Endothelial cell of umbilical vein (primary cell): ENCODE measurements at places on chromosomes 4 and X.

GRCh38 chr4:17809667-17810066, 890 bp downstream of the DCAF16 start:
- peak; percentile 14 for DNase-seq

GRCh38 chr4:15953625-15954024, 9.3 kb downstream of the FGFBP2 start:
- no peak for DNase-seq

DNA sequence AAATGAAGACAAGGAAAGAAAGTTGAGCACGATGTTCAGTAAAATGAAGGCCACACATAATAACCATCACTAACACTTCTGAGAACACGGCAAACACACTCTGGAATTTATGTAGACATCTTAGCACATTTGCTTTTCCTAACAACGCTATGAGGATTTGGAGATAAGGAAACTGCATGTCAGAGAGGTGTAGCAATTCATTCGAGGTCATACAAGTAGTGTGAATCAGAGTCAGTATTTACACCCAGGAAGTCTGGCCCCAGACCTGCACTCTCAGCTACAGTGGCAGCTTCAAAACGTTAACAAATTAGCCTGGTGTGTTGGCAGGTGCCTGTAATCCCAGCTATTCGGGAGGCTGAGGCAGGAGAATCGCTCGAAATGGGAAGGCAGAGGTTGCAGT, 253.4 kb downstream of the PDGFC start:
- no peak for DNase-seq

GRCh38 chr4:114694770-114695169, 96.2 kb downstream of the UGT8 start:
- peak; percentile 58 for DNase-seq

DNA sequence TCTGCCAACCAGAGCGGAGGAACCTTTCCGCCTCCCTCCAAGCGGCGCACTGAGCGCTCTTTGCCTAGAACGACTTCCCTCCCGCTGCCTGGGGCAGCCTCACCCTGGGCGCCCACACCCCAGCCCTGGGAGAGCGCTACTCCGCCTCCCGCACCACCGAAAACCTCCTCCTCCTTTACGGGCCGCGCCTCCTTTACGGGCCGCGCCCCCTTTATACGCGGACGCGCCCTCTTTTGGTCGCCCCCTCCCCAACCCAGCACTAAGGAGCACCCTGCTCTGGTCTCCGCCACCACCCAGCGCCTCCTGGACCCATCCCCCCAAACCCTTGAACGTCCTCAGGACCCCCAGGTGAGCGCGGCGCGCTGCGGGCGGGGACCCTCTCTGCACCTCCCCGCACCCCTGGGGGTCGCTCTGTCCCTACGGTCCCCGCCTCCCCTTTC, 586 bp upstream of the NSG1 start:
- no peak for DNase-seq

- DNase-seq, result no peak
These were observed 113.2 kb upstream of the PPP2R3B start for GRCh38 chrX:499870-500364.

- no peak for DNase-seq
These were observed 38.7 kb downstream of the RAI2 start for GRCh38 chrX:17822351-17822750.

DNA sequence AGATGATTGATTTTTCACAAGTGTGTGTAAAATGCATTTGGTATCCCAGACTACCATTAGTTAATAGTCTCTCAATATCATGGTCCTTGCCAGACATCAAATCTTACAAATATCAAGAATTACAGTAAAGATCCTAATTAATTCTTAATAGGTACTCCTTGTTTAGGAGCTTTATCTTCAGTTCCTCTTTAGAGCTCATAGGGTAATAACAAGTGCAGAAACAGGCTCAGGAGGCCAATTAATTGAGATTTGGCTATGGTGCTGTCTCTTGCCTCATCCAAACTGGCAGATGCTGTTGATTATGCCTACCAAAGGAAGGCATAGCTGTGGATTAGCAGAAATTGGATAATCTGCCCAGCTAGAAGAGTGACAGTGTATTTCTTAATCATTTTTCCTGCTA, 6.9 kb downstream of the MTMR1 start:
- DNase-seq, result no peak

DNA sequence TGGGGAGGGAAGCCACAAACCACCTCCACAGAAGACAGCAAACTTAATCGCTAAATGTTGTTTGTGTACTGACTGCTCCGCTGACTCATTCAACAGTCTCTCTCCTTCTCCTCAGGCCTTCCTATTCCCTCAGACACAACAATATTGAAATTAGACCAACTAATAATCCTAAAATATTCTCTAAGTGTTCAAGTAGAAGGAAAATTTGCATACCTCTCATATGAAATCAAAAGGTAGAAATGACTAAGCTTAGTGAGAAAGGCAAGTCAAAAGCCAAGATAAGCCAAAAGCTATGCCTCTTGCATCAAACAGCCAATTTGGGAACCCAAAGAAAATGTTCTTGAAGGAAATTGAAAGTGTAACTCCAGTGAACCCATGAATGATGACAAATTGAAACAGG, 75.7 kb upstream of the ARHGAP24 start:
- DNase-seq, result no peak

DNA sequence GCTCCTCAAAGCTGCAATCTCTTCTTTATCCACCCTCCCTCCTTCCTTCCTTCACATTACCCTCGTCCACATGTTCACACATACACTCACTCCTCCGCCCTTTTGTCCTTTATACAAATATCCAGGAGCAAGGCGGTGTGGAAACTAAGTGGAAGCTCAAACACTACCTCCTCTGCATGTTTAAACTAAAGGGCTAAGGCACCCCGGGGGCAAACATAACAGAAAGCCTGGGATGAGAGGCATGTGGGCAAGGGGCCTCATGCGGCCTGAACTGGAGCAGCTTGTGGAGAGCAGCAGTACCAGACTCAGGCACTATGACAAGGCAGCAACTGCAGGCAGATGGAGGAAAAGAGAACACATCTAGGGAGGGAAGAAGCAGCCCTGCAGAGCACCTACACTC, 9.5 kb downstream of the MAB21L2 start:
- DNase-seq, result no peak

DNA sequence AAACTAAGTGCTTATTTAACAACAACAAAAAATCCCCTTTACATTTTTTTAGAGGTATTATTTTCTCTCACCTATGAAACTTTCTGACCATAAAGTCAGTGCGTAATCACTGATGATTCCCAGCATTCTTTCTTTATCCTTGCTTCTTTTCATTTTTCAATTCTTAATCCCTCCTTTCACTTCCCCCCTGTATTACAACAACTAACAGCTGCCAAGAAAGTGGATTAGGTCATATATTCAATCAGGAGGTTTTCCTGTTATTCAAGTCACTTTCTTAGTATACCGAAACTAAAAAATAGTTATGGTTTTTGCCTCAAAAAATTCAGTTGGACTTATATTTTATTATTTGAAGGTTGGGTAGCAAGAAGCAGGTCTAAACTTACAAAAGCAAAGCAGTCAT, 2.1 kb upstream of the STAP1 start:
- no peak for DNase-seq

DNA sequence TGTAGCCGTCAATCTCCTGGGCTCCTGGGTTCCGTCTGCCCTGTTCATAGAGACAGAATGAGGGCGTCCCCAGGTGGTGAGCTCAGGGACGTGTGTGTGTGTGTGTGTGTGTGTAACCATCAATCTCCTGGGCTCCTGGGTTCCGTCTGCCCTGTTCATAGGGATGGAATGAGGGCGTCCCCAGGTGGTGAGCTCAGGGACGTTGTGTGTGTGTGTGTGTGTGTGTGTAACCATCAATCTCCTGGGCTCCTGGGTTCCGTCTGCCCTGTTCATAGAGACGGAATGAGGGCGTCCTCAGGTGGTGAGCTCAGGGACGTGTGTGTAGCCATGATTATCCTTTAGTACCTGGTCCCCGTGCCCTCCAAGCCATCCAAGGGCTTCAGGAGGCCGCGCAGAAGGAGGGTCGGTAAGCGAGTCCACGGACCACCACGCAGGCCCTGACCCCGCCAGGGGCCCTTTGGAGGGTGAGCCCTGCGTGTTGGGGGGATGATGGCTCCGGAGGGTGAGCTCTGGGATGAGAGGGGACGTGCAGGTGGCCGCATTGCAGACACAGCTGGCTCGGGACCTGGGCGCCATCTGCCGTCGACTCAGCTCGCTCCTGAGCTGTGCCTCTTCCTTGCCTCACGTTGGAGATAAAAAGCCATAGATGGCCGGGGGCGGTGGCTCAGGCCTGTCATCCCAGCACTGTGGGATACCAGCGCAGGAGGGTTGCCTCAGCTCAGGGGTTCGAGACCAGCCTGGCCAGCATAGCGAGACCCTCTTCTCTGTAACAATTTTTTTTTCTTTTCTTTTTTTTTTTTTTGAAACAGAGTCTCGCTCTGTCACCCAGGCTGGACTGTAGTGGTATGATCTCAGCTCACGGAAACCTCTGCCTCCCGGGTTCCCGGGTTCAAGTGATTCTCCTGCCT, 5.4 kb upstream of the GTPBP6 start:
- no peak for DNase-seq

DNA sequence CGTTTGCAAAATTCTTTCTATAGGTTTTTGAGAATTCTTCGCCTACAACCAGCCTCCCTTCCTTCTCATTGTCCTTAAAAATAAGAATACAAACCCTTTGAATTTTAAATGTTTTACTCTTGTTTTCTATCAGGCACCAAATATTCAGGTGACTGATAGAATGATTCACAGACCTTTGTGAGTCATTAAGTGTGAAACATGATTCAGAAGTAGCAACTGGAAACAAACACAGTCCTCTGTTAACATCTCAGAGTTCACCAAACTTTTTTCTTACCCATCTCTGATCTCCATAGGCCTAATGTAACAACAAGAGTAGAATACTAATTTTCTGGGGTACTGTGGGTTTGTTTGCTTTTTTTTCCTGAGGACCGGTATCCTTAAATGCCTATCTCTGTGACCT, 63.4 kb upstream of the MAB21L2 start:
- peak; percentile 63 for DNase-seq

DNA sequence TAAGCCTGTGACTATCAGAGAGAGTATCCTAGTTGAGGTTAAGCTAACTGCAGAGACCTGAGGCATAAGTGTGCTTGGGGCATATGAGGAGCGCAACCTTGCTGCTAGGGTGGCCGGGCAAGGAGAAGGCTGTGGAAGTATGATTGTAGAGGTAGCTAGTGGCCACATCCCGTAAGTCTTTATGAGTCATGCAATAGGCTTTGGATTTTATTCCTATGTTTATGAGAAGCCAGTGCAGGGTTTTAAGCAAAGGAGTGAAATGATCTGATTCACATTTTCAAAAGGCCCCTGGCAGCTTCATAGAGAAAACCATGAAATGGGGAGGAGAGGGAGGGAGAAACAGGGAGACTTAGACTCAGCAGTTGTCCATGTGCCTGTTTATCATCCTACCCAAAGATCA, 92.1 kb upstream of the WDFY3 start:
- DNase-seq, result no peak

- no peak for DNase-seq
These were observed 35.1 kb upstream of the TBL1X start for GRCh38 chrX:9429767-9430166.

DNA sequence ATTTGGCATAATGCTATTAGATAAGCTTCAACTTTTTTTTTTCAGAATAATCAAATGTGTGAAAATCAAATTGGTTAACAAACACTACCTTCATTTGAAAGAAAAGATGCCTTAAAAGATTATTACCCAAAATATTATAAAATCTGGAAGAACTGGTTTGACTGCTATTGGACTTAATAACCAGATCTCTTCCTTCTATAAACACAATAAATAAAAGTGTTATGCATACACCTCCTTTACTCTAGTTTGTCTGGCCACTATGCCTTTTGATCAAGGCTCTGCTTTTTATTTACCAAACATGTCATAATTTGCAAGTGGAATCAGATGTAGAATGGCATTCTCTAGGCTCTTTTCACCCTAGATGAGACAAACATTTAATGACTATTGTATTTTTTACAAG, 897.3 kb upstream of the EPHA5 start:
- DNase-seq, result no peak

- DNase-seq, result no peak
These were observed 442.2 kb downstream of the PABPC4L start for GRCh38 chr4:133759428-133759827.

- no peak for DNase-seq
These were observed 49.5 kb downstream of the SEPSECS start for GRCh38 chr4:25110527-25111329.

DNA sequence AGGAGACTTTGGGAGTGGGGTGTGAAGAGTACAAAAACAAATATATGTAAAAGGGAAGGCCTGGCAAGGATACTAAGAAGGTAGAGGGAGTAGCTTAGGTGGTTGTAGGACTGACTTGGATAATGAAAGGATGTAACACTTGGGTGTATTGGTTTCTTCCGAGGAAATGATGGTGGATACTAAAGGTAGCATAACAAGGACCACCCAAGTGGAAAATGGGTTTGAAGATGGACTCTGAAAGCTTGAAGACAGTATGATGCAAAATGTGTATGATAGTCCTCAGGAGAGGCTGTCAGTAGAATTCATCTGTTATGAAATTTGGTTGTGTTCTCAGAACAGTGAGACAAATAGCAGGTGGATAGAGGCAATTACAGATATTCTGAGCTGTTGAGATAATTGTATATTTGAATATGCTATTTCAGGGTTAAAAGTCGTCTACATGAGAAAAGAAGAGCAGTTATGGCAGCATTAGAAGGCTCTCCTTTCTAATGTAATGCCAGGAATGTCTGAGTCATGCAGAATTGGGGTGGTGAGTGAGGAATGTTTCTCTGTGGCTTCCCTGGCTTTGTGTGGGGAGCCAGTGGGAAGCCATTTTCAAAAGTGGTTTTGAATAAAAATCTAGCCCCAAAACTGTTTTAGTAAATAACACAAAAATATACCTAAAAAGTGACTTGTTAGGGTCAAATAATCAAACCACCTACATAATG, 75.6 kb downstream of the FHIP1A start:
- DNase-seq, result peak; percentile 6

DNA sequence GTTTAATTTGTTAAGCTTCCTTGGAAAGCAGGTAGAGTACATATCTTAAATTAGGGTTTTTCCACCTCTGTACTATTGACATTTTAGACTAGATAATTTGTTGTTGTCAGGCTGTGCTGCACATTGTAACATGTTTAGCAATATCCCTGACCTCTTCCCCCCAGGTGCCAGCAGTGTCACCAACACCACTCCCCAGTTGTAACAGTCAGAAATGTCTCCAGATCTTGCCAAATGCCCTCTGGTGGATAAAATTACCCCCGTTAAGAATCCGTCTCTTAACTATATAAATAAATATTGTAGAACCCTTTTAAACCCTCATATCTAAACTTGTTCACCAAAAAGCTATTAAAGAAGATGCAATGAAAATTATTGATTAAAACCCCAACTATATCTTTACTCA, 161.5 kb downstream of the ARHGAP6 start:
- DNase-seq, result no peak

DNA sequence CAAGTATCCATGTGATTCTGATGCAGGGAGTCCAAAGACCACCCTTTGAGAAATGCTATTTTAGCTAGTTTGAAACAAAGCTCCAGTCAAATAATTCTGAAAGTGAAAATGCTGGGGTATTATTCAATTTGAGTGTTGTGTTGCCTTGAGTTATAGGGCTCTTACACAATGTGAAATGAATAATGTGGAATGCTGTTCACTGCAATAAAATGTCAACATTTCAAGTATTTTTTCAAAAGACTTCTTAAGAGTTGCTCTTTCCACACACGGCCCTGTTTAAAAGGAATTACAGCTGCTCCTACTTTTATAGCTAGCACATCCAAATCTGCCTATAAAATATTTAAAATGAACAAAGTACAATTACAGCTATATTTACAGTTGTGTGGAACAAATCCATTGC, 27.5 kb upstream of the PLS3 start:
- no peak for DNase-seq

- DNase-seq, result no peak
These were observed 11.3 kb upstream of the ATP1B4 start for GRCh38 chrX:120350450-120351138.
